Stimulated activated CD4-positive, alpha-beta T cell treated with anti-CD3 and anti-CD28 coated beads, Interleukin-12 subunit alpha, Interleukin-12 subunit beta, amount 100 ng/mL, for 24 hours (primary cell): ENCODE measurements at places on chromosomes 7 and 10.

DNA sequence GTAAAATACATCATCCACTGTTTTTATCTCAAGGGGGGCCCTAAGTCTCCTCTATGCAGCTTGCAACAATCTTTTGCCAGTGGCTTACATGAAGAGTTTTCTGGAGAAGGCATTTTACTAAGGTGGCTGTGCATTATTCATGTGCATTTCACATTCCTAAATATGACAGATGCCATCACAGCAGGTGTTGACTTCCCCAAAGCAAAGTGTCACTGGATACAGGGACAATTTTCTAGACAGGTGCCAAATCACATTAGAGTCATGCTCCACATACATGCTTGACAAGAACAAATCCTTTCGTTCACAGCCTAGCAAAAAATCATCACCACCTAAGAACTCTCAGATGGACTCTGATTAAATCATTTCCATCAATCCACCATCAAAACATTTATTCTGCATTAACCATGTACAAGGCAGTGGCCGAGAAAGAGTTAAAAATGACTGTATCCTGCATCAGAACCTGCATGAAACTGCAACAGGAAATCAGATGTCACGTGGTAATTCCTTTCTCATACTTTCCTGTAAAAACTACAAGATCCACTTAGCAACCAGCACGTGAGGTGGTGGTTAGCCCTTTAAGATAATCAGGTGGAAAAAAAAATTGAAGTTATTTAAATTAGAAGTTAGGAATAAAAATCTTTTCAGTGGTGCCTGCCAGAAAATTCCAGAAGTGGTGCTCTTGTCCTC is 88.2 kb upstream of the AFAP1L2 start:
- no peak for DNase-seq

DNA sequence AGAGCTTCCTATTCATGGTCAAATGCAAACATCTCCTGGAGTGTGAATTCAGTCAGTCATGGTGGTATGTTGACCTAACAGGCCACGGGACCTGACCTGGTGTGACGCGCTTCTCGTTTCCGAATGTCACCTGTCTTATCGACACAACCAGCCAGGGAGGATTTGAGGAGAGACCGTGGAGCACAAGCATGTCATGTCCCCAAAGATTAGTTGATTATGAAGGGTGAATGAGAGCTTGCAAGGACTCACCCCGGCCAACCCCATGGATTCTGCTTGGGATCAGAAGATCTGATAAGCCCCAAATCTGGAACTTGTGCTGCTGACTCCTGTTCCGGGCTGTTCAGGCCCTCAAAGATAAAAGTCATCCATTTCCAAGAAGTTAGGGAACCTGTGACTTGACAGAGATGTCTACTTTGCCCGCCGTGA is 10.5 kb downstream of the ADRA2A start:
- DNase-seq: no peak

DNA sequence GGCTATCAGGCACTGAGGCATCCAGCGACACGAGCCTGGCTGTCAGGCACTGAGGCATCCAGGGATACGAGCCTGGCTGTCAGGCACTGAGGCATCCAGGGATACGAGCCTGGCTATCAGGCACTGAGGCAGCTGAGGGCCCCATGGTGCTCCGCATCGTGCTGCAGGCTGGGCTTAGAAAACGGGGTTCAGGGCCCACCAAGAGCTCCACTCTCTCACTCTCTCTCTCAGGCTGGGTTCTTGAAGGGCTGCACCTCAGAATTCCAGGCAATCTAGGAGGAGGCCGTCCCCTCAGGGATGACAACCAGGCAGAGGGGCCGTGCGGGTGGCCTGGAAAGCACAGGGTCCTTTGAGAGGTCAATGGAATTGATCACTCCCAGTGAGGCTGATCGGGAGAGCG is 69.0 kb downstream of the CFAP46 start:
- no peak for DNase-seq

DNA sequence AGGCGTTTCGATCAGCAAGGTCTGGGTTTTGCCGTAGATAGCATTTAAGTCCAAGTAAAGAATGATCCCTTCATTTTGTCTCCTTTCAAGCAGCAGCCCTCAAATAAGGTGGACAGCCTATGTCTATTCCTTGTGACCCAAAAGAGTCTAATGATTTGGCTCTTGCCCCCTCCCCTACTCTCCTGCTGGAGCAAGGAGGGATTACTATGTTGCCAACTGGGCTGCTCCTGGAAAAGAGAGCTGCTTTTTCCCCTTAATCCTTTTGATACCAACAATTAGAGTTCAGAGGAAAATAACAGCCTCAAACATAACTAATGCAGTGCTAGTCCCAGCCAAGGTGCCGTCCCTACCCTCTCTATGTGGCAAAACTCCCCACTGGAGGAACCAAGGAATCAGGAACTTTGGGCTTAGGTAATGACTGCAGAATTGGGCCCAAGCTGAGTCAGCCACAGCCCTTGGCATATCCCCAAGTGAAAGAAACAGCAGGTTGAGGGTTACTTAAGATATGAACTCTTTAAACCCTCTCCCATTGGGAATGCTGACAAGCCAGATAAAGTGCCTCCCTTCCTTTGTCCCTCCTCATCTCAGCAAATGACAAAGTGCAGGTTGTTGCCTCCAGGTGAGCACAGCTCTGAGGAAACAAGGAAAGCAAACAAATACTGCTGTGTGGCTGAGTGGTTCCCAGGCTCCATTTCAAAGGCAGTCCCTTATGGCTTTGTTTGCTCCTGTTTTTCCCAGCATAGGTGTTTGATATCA is 643.7 kb downstream of the INHBA start:
- DNase-seq: no peak

- DNase-seq: no peak
These were observed 2.0 kb downstream of the INSIG1 start for GRCh38 chr7:155299535-155300202.

GRCh38 chr10:28089467-28089866 is 90.6 kb upstream of the ODAD2 start:
- no peak for DNase-seq

- DNase-seq: no peak
These were observed 16.5 kb downstream of the ARPC1B start for GRCh38 chr7:99390941-99391602.

DNA sequence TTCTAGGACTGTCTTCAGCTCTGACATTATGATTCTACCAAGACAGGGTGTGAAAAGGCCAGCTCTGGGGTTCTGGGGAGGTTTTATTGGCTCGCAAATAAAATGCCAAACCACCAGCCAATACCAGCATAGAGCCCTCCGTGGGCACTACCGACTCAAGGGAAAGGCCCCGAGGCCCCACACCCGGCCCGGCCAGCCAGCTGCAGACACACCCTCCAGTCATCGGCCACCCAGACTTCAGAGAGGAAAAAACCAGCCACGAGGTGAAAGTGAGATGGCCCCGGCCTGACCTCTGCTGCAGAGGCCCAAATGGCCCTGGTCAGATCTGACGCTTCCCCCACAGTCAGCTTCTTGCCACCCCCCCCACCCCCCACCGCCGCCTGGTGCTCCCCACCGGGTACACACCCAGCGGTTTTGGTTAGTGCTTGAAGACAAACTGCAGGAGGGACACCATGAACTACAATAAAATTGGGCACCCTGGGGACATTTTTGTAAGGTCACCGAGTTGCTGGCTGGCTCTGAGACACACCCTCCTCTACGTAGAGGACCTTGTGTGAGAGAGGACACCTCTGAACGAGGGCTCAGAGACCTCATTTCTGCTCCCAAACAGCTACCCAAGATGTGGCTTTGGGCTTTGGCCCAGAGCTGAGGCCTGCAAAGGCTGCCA is 79.9 kb downstream of the PRKAG2 start:
- DNase-seq: no peak

DNA sequence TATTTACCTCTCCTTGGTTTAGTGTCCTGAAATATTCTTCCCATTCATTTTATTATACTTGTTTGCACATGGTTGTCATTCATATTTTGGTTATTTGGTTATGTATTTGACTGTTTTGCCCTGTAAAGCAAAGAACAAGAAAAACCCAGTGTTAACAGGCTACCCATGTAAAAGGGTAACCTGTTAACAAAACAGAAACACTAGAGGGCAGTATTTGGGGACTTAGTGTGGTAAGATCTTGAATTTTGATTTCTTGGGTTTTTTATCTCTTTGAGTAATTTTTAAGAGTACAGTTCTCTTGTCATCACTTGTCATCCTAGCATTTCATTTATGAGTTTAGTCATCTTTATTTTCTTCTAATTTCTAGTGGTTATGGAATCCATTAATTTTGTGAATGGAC is 51.3 kb downstream of the POLL start:
- DNase-seq: no peak

- no peak for DNase-seq
These were observed 86.4 kb downstream of the GPR37 start for GRCh38 chr7:124679146-124679545.

DNA sequence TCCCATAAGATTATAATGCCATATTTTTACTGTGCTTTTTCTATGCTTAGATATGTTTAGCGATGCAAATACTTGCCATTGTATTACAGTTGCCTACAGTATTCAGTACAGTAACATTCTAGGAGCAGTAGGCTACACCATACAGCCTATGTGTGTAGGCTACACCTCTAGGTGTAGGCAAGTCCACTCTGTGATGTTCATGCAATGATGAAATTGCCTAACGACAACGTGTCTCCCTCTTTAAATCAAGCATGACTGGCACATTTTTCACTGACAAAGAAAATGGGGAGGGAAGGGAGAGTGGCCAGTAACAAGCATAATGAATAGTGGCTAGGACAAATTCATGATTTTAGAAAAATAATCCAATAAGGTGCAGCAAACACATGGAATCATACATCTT is 1.7 kb downstream of the NCAPG2 start:
- DNase-seq: no peak

- no peak for DNase-seq
These were observed 152.6 kb upstream of the KLF14 start for GRCh38 chr7:130886438-130887135.

- no peak for DNase-seq
These were observed 164.6 kb upstream of the TNS3 start for GRCh38 chr7:47746468-47746867.

GRCh38 chr7:85820702-85821443 is 634.0 kb upstream of the SEMA3D start:
- no peak for DNase-seq

DNA sequence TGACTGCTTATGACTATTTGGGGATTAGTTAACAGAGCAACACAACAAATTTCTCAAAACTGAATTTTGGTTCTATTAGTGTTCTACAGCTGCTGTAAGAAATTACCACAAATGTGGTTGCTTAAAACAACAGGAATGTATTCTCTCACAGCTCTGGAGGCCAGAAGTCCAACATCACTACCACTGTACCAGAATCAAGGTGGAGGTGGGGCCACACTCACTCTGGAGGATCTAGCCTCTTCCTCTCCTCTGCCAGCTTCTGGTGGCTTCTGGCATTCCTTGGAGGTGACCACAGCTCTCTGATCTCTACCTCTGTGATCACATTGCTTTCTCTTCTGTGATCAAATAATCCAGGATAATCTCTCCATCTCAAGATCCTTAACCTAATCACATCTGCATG is 194.7 kb upstream of the BMPER start:
- DNase-seq: no peak

- no peak for DNase-seq
These were observed 157.3 kb downstream of the LRRC4 start for GRCh38 chr7:127873715-127874636.

- no peak for DNase-seq
These were observed 423.5 kb upstream of the KLF6 start for GRCh38 chr10:4208499-4208898.

- DNase-seq: no peak
These were observed 67.2 kb downstream of the RABGEF1 start for GRCh38 chr7:66807736-66808135.

- DNase-seq: no peak
These were observed 155.5 kb upstream of the LRGUK start for GRCh38 chr7:133971625-133972024.

DNA sequence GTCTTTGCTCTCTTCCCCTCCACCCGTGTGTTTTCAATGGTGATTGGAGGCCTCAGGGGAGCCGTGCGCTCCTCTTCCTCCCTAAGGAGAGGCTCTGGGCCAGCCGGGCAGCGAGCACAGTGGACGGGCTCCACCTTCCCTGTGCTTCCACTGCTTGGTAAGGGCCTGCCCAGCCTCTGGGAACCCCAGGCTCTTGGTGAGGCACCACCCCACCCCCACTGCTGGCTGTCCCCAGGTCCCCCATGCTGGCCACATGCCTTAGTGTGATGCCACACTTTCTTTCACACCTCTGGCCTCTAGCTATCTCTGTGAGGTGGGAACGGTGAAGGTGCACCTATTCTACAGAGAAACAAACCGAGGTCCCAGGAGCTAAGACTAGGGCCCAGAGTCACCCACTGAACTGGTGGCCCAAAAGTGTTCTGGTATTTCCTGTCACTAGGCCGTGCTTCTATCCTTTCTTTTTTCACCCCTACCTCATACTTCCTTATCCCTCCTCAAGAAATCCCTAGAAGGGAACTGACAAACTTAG is 53.3 kb downstream of the UNC5B start:
- no peak for DNase-seq

- DNase-seq: no peak
These were observed 118.2 kb downstream of the SH2D4B start for GRCh38 chr10:80655898-80656297.

- DNase-seq: no peak
These were observed 63.5 kb downstream of the FAM204A start for GRCh38 chr10:118278649-118279048.

DNA sequence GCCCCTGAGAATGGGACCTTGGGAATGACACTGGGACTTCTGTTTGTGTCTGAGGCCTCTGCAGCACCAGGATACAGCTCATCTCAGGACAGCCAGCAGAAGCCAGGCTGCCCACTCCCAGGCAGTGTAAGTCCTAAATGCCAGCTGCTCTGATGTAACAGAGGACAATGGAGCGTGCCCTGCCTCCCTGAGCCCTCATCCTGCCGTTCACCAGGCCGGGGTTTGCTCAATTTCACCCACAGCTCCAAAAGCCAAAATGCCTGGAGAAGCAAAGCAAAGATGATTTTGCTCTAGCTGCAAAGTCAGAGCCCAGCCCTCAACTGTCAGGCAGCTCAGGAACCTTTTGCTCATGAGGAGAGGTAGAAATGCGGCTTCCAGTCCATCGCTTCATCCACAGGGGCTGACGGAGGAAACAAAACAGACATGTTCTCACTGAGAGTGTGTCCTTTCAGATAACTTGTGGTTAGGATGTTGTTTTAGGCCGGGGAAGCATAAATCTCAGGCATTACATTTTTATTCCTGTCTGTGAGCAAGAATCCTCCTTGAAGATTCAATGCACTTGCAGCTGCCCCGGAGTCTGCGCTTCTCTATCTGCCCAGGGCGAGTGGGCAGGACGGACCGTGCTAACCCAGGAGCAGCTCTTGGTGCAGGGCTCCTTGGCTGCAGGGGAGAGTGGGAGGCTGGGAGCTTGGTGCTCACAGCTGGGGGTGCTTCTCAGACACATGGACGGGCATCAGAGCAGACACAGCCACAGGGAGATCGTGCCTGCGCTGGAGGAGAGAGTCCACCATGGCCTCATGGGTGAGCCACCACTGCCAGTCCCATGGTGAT is 83.2 kb upstream of the CHST15 start:
- DNase-seq: no peak

GRCh38 chr7:109402107-109402506 is 832.4 kb downstream of the DNAJB9 start:
- no peak for DNase-seq

DNA sequence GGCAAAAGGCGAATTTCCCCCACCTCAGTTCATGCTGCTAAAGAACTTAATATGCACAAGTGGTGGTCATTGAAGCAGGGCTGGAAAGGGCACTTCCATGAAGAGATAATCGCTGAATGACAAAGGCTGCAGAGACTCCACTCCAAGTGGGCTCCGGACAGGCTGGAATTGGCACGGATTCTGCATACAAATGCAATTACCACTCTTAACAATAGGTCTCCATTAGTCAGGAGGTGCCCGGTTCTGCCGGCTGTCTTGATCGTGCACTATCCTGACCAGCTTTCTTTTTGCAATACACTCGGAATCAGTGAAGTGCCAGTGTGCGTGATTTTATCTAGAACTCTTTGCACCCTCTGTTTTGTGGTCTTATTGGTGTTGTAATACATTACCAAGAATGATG is 49.7 kb downstream of the INSYN2A start:
- DNase-seq: no peak
